T-helper 2 cell (primary cell): ENCODE measurements at places on chromosomes 7 and 10.
A peak's percentile ranks its signal among the peaks of the same experiment; 100 is the strongest.

DNA sequence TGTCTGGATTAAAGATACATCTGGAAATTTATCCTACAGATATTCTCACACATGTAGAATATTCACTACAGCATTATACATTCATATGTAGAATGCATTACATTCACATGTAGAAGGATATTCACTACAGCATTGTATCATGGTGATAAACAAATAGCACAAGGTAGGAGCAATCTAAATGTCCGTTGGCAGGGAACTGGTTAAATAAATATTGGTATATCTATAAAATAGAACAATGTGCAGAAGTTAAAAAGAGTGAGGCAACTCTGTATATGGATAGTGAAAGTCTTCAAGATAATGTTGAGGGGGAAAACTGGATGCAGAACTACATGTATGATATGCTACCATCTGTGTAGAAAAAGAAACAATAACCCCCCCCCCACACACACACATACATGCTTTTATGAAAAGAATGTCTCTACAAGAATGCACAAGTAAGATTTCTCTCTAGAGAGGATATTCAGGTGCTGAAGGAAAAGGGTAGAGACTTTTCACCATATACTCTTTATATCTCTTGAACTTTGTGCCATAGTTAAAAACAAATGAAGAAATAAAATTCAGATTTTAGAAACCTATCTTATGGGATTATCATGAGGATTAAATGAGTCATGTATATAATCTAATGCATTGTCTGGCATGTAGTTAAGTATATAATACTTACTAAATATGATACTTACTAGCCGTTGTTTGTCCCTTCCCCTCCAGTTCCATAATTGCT is 86.0 kb upstream of the STRIP2 start:
- DNase-seq, result no peak

DNA sequence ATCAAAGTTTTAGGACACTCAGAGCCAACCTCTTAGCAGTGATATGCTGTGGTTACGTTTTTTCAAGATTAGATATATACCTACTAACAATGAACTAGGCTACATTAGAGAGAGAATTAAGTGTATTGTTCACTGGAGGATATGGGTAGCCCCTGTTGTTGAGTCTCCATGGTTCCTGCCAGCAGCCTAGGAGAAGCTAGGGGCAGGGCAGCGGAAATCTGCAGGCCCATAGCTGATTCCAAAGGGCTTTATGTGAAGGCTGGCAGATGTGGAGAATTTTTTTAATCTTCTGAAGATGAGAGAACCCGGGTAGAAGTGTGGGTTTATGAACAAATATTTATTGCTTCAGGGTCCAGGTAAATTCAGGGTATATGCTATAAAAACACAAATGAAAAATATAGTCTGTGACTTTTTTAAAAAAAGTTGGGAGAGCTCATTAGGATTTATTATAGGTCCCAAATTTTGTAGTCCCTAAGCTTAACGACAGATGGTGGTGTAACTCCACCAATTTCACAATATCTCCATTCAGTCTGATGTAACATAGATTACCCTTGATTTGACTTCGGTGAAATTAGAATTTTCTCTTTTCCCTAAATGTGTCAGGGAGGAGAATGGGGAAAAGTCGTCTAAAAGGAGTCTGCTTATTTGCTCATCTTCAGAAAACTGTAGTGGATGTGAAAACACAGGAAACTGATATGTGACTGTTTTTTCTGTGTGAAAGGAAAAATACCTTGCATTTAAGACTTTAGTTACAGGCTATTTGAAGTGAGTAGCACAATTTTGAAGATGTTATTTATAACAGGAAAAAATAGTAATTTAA is 163.0 kb upstream of the PPP1R3A start:
- DNase-seq, result peak; percentile 39

DNA sequence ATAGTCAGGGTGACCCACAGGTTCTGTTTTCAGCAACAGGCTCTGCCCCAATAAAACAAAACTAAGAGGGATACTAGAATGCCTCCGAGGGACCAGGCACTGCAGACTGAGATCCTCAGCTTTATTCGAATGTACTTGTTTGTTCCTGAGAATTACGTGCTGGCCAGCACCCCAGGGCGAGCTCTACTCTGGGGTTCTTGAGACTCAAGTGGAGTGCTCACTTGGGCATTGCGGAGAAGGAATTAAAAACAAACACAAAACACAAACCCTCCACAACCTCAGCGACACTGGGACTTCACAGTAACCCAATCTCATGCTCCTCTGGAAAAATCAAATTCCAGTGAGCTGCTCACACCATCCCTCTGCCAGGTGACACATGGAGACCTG is 250.7 kb downstream of the TNS3 start:
- DNase-seq, result no peak

DNA sequence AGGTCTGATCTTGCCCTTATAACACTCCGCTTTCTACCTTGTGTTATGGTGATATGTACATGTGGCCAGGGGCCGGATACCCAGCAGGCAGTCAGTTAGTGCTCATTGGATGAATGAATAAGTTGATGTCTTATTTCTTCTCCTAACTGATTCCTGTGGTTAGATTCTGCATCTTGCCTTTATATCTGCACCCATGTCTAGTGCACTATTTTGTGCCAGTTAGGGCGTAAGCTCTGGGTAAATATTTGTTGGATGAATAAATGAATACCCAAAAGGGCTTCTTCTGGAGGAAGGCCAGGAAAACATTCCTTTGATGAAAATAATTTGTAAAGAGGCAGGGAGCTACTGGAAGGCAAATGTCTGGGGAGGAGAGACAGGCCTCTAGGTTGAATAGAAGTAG is 148.2 kb downstream of the CHN2 start:
- no peak for DNase-seq

DNA sequence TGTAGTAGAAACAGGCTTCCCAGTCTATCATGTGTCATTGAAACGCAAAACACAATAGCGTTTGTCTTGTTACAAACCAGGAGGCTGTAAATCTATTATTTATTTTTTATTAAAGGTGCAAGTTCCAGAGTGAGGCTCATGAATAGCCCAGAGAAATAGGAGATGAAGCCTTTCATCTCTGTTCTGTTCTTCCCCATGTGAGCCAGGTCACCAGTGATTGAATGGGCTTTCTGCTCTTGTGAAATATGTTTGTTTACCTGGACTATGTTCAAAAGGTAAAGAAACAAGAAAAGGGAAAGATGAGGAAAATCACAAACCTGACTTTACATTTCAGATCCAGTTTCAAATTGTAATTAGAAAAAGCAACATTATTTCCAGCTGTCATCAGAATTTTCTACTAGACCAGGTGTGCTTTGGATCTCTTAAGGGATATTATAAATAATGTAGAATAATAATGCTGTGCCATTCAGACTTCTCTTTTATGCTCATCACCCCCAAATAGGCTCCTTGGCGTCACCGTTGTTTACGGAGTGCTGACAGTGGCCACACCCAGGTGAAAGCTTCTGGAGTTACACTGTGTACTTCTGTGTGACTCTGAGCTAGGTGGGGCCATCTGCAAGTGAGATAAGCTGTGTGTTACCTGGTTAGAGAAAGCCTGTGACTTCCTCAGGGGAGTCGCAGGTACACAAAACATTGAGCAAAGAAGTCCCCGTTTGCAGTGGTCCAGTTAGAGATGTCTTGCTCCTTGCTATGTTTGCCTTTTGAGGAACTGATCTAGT is 274.9 kb downstream of the SDK1 start:
- no peak for DNase-seq

- no peak for DNase-seq
These were observed 437.9 kb downstream of the POM121L12 start for GRCh38 chr7:53473371-53473770.

- no peak for DNase-seq
These were observed 90.2 kb upstream of the PRSS58 start for GRCh38 chr7:142348100-142348499.

- no peak for DNase-seq
These were observed 73.9 kb downstream of the CELF2 start for GRCh38 chr10:11091517-11092102.

DNA sequence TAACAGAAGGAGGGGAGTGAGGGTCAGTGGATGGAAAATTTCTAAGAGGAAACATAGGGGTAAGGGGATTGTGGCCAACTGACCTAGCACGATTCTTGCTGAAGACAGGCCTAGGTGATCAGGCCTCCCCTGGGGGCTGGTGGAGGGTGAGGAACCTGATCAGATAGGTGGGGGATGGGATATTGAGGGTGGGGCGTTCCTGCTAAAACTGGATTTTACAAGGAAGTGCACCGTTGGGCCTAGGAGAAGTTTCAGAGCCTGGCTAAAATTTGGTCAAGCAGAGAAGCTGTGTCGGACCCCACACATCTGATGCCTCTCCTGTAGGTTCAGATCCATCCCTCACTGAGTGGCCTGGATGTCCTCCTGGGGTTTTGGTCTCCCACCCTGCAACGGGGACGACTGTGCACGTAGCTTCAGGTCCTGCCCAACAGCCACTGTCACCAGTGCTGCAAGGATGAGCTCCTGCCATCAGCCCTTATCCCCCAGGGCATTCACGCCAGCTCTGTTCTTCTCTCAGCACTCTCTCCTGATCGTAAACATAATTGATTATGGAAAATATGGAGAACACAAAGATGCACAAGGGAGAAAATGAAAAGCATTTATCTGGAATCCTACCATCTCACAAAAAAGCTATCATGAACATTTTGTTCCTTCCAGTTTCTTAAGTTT is 89.9 kb downstream of the ADCY1 start:
- DNase-seq, result no peak

DNA sequence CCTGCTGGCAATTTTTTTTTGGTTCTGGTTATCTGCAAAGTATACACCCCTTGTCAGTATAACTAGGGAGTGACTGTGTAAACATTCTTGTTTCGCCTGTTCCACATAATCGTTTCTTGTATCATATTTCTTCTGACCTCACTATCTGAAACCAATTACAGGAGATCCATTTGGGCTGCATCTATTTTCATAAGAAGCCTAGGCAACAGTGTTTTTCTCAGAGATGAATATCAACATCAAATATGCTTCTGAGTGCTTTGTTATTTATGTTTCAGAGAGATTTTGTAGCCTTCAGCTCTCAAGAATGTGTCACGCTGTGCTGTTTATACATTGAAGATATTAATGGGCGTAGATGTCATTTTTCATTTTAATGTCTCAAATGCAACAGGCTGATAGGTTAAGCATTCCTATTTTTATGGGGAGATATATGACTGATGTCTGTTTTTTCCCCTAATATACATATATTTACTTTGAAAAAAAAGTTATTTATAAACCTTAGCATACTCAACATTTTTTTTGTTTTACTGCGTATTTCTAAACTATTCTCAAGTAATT is 115.5 kb downstream of the FOXP2 start:
- no peak for DNase-seq

DNA sequence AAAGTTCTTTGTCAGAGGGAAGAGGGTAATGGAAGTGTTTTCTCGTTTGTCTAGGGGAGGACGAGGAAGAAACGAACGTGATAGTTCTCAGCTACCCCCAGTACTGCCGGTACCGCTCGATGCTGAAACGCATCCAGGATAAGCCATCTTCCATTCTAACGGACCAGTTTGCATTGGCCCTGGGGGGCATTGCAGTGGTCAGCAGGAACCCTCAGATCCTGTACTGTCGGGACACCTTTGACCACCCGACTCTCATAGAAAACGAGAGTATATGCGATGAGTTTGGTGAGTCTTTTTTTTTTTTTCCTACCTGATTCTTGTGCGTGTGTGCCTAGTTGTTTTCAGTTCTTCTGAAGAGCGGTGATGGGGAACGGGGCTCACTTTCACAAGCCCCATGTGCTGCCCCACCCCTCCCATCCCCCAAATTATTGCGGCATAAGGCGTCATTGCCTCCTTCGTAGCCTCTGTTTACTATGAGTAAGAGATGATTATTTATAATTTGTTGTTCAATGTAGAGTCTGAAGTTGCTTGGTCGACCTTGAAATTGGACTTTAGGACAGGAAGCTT is 98.6 kb downstream of the ARID5B start:
- no peak for DNase-seq

GRCh38 chr10:125092564-125093031 is 67.8 kb downstream of the CTBP2 start:
- no peak for DNase-seq

DNA sequence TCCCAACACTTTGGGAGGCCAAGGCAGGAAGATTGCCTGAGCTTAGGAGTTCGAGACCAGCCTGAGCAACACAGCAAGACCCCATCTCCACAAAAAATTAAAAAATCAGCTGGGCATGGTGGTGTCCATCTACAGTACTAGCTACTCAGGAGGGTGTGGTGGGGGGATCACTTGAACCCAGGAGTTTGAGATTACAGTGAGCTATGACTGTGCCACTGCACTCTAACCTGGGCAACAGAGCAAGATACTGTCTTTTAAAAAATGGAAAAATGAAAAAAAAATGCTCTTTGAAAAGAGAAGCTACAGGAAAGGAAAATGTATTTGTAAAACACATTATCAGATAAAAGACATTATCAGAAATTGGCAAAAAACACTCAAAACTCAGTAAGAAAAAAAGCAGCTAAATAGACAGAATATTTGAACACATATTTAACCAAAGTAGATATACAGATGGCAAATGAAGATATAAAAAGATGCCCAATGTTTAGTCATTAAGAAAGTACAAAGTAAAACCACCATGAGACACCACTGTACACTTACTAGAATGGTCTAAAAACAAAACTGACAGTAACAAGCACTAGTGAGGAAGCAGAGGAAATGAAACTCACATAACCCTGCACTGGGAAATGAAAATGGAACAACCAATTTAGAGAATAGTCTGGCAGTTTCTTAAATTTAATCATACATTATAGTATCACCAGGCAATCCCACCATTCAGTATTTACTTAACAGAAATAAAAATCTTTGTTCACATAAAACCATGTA is 40.5 kb downstream of the NRBF2 start:
- no peak for DNase-seq

DNA sequence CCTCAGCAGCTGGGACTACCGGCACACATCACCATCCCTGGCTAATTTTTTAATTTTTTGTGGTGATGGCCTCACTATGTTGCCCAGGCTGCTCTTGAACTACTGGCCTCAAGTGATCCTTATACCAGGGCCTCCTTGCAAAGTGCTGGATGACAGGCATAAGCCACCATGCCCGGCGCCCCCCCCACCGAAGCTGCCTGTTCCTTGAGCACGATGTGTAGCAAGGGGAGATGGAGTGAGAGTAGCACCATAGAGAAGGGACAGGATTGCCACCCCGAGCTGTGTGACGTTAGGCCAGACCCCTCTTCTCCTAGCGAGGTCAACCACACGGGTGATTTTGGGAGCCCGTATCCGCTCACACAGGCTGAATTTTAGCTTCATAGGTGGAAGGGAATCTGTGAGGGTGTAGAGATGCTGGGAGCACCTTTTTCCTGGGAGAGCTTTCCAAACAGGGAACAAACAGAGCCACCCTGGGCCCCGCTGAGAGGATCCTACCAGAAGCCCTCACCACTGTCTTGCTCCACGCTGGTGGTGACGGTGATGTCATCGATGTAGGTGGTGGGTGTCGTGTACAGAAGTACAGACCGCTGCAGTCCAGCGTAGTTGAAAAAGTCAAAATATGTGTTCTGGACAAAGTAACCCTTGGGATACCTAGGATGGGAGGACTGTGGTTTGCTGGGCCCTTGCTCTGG is 3.0 kb downstream of the GUSB start:
- DNase-seq, result no peak
